ENCODE measurements at places on chromosomes 2 and 18.

DNA sequence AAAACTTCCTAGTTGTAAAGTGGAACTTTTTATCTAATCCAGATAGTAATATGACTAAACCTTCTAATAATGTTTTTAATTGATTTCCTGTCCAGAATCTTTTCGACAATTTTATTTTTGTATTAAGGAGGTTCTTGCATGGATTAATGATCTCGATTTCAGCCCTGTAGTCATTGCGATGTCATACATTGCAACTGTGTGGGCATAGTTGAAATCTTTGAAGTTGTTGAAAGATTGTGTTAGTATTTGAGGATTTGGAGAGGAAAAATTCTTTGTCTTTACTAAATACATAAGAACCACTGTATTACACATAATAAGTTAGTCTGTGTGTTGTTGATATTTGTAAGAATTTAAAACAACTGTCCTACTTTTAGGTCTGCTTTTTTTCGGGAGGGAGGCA, 31.1 kb downstream of the ACSL3 start:
- DNase-seq: no peak

DNA sequence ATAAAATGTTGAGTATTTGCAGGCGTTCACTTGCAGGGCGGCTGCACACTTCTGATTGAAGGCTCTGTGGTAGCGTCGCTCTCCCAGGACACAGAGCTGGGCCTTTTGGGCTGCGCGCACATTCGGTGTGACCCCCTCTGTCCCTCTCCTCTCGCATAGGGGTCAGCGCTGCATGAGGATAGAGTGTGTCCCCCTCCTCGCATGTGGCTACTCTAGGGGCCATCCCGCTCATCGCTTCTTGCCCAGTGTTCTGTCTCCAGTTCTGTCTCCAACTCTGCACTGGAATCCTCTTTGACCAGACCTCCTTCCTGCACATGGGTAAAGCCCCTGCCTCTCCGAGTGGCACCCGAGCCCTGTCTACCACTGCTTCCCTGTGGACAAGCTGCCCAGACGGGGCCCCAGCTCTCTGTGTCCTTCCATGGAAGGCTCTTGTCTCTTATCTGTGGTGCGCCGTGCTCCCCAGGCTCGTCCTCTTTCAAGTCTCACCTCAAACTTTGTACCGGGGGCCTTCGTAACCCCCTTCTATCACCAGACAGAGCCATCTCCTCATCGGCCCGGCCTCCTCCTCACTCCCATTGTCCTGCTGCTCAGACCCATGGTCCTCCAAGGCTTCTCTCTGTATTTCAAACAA, 278.0 kb upstream of the HDAC4 start:
- DNase-seq: no peak

GRCh38 chr2:68753318-68753717, 18.7 kb downstream of the ARHGAP25 start:
- no peak for DNase-seq

- DNase-seq: no peak
These were observed 22.8 kb upstream of the RUFY4 start for GRCh38 chr2:218046238-218046637.

- DNase-seq: no peak
These were observed 2019.4 kb upstream of the PIK3C3 start for GRCh38 chr18:39935598-39935997.

GRCh38 chr2:113098041-113098440, 29.4 kb upstream of the IL1RN start:
- no peak for DNase-seq

DNA sequence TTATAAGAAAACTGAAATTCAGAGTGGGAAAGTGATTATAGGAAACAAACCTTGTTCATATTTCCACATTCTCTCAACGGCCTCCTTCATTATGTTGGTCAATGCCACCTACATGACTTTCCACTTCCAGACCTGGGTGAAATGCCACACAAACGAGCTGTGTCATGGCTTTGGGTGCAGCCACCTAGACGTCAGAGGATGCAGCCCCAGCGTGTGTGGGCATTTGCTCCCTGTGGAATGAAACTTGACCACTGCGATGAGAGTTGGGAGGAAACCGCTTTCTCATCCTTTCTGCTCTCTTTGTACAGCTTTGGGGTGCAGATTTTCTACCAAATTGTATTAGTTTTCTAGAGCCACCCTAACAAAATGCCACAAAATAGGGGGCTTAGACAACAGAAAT, 291.0 kb downstream of the CYRIA start:
- no peak for DNase-seq

GRCh38 chr2:56540467-56540866, 356.7 kb downstream of the CCDC85A start:
- DNase-seq: no peak

DNA sequence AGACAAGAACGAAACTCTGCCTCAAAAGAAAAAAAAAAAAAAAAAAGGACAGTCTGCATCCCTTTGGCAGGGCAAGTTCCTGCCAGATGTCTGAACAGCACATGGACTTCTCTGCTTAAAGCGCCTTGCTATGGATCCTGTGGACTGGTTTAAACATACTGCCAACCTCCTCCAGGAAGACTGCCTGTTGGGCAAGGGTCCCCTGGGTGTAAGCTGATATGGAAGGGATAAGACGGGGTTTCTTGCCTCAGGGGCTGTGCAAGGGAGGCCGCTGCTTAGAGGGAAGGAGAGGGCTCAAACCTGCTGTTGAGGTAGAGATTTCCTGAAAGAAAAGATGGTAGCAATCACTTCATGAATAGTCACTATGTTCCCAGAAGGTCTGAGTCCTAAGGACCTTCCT, 22.2 kb downstream of the SKA1 start:
- no peak for DNase-seq

DNA sequence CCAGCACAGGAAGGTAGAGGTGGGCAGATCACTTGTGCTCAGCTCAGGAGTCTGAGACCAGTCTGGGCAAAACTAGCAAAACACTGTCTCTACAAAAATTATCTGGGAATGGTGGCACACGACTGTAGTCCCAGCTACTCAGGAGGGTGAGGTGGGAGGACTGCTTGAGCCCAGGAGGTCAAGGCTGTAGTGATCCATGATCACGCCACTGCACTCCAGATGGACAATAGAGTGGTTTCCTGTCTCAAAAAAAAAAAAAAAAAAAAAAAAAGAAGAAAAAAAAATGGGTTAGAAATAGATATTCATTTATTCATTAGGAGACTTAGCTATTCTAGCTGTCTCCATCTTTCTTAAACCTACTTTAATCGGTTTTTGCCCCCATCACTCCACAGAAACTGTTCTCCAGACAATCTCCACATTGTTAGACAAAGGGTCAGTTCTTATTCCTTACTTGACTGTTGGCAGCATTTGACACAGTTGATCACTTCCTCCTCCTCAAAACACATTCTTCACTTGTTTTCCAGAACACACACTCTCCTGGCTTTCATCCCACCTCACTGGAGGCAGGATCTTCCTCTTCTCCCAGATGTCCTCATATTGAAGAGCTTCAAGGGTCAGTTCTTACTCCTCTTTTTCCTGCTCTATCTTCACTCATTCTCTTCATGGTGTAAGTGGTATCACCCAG, 103.1 kb downstream of the DTNB start:
- DNase-seq: no peak

DNA sequence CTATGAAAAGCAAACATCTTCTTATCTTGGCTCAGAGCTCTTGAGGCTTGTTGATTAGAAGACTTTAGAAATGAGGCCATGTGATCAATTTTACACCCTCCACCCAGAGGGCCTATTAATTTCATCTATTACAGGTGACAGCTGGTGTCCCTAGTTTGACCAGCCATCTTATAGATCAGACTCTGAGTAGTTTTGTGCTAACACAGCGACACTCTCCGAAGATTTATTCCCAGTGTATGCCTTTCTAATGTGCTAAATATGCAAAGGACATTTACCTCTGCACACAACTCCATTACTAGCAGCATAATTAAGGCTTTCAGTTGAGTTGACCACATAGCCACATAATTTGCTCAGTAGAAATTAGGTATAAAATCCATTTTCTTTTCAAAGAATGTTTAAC, 2.6 kb upstream of the RFX8 start:
- DNase-seq: no peak

- DNase-seq: no peak
These were observed 23.6 kb downstream of the KCNE4 start for GRCh38 chr2:223075301-223076270.
